Neural crest cell (in vitro differentiated cells): ENCODE measurements at places on chromosomes 2 and 18. TPM values are rescaled to one million over a fixed set of nuclear protein-coding genes. Genes with fewer than 3 reads are reported as not detected.

GRCh38 chr2:7023542-7023941 is 106.3 kb downstream of the RNF144A start:
- DNase-seq = no peak

GRCh38 chr2:8122520-8122919 is 559.3 kb upstream of the ID2 start:
- no peak for DNase-seq

DNA sequence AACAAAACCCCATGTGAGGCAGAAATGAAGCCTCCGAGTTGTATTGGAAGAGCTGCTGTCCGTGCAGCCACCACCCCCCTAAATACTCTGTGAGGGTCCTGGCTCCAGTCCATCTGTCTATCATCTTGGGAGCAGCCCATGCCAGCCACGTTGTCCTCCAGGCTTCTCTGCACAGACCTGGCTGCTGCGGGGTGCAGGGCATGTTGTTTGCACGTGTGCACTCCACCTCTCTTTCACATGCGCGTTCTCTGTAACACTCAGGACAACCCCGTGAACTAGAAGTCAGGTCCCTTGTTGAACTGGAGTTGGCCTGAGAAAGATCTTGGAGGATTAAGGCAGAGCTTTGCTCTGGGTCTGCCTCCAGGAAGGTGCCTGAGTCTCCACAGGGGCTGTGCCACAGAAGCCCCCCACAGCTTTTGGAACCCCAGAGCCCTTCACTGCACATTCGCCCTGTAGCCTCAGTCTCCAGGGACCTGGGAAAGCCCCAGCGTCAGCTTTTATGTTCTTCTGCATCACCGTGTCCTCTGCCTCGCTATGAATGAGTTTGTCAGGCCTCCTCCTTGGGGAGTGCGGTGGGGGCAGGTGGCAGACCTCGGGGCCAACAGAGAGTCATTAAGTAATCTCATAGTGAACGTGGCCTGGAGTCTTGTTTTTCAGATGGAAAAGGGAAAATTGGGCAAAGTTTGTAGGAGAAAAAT is 16.6 kb downstream of the RTP5 start:
- DNase-seq = no peak

- DNase-seq = no peak
Measured at GRCh38 chr2:172969166-172969565, 106.5 kb upstream of the MAP3K20 start.

DNA sequence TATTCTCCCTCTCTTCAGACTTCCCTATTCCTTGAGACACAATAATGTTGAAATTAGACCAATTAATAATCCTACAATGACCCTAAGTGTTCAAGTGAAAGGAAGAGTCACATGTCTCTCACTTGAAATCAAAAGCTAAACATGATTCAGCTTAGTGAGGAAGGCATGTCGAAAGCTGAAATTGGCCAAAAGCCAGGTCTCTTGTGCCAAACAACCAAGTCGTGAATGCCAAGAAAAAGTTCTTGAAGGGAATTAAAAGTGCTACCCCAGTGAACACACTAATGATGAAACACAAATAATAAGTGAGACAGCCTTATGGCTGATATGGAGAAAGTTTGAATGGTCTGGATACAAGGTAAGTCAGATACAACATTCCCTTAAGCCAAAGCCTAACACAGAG is 115.4 kb downstream of the PXDN start:
- DNase-seq = no peak

The PFN4 gene
- total RNA-seq = 1.3 and 1.7 TPM in 2 replicates

The ROCK2 gene
- total RNA-seq = 47.2 and 53.7 TPM in 2 replicates

The ARHGEF4 gene
- 20.0 and 22.1 TPM in 2 replicates for total RNA-seq

The HOXD3 gene
- total RNA-seq = 1.5 and 1.9 TPM in 2 replicates
